ENCODE measurements at places on chromosomes 16 and 17.
A peak's percentile ranks its signal among the peaks of the same experiment; 100 is the strongest.

- no peak for DNase-seq
Measured at GRCh38 chr17:75163074-75163473, 8.8 kb upstream of the JPT1 start.

DNA sequence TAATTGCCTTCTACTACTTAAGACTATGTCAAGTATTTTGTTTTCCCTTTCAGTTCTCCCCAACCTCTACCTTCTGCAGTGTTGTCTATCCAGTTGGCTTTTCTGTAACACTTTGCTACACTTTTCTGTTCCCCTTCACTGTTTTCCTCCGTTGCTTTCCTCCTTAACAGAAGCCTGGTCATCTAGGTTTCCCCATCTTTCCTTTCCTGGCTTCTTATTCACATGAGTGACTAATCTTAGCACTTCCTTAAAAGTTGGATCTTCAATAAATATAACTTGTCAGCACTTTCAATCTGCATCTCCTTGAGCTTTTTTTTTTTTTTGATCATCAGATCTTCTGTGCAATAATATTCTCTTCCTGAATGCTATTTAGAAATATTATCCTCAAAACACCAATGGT, 2.8 kb upstream of the SLFN11 start:
- no peak for DNase-seq

- no peak for DNase-seq
Measured at GRCh38 chr17:30429155-30429554, 48.1 kb upstream of the GOSR1 start.

DNA sequence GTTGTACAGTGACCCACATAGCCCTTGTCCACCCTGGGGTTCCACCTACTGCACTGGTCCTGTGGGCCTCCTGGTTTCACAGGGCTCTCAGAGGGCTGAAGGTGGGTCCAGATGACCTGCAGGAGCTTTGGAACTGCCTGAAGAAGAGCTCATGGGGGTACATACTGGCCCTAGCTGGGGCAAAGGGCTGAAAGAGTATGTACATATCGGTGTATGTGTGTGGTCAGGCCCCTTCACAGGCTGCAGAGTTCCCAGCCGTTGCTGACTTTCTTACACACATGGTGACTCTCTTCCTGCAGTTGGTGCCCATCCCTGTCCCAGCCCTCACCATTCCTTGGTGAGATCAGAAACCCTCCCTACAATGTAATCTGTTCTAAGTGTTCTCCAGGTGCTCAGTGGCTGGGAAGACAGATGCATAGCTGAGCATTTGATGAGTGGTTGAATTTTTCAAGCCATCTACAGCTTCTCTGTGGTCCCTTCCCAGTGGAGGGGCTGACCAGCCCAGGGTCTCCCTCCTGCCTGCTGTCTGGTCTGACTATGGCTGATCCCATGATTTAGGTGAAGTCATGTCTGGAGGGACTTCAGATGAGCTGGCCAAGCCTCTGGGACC, 2.4 kb upstream of the NFATC3 start:
- DNase-seq: no peak

DNA sequence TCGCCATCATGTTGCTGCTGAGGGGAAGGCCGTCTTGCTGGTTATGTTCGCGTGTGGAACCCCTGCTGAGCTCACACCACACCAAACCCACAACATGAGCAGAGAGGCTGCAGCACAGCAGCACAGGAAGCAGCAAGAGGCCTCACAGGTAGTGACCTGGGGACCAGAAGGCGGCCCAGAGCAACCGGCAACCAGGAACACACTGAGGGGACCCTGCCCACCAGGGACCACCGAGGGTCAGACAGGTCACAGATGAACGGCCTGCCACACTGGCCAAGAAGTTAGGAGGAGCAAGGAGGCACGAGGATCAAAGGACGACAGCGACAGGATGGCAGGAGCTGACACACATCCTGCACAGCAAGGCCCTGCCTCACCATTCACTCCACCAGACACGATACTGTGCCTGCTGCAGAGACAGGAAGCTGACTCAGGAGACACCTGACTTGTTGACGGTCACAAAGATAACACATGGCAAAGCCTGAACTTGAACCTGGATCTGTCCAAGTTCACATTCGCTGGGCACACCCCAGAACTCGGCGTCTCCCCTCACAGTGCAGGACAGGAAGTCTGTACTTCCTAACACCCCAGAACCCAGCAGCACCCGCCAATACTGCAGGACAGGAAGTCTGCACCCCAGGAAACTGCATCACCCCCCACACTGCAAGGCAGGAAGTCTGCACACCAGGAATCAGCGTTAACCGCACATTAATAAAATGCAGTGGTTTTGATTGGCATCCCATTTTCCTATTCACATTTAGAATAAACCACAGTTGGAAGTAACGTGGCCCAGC, 98.5 kb downstream of the ZNF778 start:
- DNase-seq: peak; percentile 64

DNA sequence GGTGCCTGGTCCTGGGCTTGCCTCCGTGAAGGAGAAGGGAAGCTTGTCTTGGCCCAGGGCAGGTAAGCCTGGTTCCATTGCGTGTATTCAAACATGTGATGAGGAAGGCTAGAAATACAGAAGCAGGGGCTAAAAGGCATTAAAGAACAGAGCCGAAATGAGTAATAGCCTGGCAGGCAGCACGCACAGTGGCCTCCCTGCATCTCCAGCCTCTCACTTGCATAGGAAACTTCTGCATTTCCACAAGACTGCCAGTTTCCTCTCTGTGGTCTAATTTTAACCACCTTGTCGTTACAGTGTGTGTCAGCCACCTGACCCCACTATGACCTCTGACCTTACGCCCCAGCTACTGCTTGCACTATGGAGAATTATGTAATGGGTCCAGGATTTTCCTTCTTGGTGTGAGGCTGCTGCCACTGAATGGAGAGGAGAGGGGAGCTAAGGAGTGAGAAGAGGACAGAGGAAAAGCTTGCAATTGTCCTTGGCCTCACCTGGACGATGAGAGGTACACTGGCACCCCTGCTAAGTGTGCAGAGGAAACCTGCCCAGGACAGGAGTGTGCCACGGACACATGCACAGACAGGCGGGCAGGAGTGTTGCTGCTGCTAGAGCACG, 32.8 kb downstream of the HIC1 start:
- peak; percentile 49 for DNase-seq

GRCh38 chr17:11980813-11981212, 16.5 kb downstream of the ZNF18 start:
- DNase-seq: no peak

- DNase-seq: no peak
Measured at GRCh38 chr16:56708525-56709442, 21.1 kb upstream of the NUP93 start.

DNA sequence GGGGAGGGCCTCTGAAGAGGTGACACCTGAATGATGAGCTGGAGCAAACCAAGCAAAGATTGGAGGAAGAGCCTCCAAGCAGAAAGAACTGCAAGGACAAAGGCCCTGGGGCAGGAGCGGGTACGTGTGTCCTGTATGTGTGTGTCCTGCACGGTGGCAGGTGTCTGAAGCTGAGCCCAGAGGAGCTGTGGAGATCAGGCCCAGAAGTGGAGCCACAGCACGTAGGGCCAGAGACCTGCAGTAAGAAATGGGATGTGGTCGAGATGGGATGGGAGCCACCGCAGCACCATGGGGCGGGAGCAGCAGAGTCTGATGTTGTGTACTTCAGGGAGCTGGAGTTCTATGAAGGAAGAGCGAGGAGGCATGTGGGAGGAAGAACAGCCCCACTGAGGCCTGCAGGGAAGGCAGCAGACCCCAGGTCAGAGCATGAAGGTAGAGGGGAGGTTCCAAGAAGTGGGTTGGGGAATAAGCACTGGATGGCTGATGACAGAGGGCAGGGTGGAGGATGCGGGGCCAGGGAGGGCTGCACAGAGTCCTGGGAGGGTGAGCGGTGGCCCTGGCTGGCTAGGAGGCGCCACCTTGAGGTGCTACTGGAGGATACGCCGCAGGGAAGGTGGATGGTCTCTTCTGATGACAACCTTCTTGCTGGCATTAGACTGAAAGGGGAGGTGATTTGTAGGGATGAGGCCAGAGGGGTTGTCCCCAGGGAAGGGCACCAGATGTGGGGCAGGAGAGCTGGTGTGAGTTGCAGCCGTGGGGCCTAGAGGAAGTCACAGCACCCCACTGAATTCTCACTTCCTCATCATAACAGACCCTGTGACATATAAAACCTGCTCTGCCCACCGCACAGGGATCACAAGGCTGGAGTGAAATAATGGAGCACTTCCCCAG, 10.6 kb upstream of the CETP start:
- peak; percentile 31 for DNase-seq

GRCh38 chr17:34285286-34285792, at the start of gene CCL11:
CCL11 (plus strand) TSS chr17:34285742; CDS start chr17:34285809, 67 bp downstream.
- no peak for DNase-seq

GRCh38 chr17:19337712-19338023, 24.9 kb downstream of the B9D1 start:
- no peak for DNase-seq

DNA sequence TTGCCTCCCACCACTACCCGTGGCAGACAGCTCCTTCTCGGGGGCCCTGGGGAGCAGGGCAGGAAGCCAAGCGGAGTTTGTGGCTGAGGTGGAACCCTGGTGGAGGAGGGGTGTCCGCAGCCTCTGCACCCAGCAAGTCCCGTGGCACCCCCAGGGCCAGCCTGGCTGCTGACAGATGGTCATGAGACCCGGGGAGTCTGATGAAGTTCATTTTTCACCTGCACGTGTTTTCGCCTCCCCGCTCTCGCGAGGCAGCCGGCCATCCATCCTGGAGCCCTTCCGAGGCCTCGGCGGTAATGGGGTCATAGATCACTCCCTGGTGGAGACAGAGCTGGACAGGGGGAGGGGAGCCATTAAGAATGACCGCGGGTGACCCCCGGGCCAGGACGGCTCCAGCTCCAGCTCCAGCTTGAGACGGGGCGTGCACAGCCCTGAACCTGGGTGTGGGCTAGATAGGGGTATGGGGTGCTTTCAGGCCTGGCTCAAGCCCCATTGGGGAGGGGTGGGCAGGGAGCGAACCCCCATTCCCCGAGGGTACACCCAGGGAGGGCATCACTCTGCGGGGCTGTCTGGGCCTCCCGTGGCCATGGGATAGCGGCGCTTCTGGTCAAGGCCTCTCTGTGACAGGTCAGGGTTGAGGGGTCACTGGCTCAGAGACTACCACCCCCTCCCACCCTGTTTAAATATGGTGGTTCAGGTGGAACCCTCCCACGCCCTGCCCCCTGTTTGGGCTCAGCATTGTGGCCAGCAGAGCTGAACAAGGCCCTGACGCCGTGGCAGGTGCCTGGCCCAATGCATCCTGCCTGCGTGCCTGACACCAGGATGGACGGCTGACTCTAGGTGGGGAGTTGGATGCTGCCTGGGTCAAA, 227.4 kb upstream of the GSE1 start:
- DNase-seq: no peak
